ENCODE measurements at places on chromosomes 16 and 17. TPM values are rescaled to one million over a fixed set of nuclear protein-coding genes. Genes with fewer than 3 reads are reported as not detected.

Gene KRTAP16-1
- not detected for total RNA-seq

Gene ATP2A1
- total RNA-seq = 1.9 TPM

Gene ZNF423
- 0.46 TPM for total RNA-seq

Gene SYCE1L
- 8.4 TPM for total RNA-seq

Gene EFCAB5
- total RNA-seq = 0.46 TPM

Gene VWA3A
- total RNA-seq = 0.02 TPM

Gene EVI2A
- not detected for total RNA-seq

Gene PRSS22
- 1.2 TPM for total RNA-seq

Gene AOC3
- 1.1 TPM for total RNA-seq

Gene WFIKKN1
- 0.10 TPM for total RNA-seq

Gene MT1E
- total RNA-seq = not detected

Gene C16orf46
- total RNA-seq = 0.66 TPM

Gene UTP4
- total RNA-seq = 85.9 TPM

Gene IL32
- total RNA-seq = 27.1 TPM

Gene GH1
- total RNA-seq = not detected

Gene GP1BA
- total RNA-seq = not detected

Gene CDH1
- 4.2 TPM for total RNA-seq

Data from A549 treated with CORT108297 at 1 μM for 4 hours (cell line).